ENCODE measurements at places on chromosomes 16 and 17.
A peak's percentile ranks its signal among the peaks of the same experiment; 100 is the strongest.

DNA sequence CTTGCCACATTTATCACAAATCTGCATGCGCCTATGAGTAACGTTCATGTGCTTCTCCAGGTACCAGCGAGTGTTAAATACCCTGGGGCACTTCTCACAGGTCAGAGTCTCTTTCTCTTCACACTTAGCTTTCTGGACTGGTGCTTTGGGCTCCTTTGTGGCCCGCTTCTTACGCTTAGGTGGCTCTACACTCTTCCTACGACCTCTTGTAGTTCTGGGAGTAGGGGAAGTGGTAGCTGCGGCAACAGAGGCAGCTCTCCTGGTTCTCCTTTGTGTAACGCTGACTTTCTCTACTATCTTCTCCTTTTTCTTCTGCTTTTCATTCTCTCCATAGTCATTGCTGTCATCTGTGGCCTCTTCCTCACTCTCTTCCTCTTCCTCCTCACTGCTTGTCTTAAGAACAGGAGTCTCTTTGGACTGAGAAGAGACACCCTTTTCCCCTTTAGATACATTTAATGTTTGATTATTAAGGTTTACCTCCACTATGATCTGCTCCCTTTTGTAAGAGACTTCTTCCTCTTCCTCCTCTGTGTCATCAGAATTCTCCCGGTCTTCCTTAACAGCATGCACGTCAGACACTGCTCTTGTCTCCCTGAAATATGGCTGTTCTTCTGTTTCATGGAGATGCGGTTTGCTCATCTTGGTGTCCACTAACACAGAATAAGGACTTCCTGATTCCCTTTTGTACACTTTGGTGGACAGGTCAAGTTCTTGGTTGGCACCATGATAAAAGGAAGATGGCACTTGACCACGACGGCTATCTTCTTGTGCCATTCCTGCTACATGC lies 45.0 kb downstream of the ZNF652 start:
- peak; percentile 84 for DNase-seq

- no peak for DNase-seq
Measured at GRCh38 chr16:53848950-53849349, 145.0 kb downstream of the FTO start.

DNA sequence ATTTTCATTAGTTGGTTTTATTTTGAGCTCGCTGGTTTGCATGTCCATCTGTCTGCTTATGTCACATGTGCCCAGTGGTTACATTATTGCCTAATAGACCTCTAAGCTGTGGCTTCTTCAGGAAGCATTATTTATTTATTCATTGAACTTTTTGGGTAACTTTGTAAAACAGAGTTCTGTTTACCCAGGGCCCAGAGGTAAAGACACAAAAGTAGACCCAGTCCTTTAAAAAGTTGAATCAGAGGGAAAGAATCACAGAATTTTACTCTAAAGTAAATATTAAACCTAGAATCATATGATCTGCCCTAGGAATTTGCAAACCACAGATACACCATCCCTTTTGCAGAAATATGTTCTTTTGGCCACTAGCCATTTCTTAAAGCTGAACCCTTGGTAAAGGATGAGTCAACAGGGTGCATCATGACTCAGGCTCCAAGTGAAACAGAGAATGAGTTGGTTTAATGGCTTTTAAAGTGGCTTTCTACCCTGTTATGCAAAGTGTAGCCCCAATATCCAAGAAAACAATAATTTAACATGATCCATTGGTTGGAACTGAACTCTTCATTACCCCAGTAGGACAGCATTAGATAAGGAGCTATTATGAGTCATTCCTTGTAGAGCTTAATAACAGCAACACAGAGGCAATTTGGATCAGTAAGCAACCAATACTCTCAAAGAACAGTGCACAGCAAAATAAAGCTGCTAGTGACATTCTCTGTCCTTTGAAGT lies 236.3 kb downstream of the KCNJ2 start:
- peak; percentile 91 for DNase-seq

- DNase-seq, result no peak
Measured at GRCh38 chr16:57479205-57479975, 6.9 kb downstream of the DOK4 start.

DNA sequence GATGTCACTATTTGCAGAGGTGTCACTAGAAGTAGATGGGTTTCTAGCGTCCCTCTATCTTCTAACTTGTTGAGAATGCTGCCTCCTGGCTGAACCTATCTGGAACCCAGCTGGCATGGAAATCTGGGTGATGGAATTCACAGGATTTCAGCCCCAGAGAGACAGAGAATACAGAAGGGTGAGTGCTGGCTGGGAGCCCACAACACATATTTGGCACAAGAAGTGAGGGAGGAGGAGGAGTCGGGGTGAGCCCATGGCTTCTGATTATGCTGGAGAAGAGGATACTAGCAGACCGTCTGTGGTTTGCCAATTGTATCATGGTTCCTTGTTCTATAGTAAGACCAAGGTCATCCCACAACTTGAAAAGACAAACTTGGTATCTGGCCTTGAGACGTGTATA lies 557.8 kb upstream of the SALL1 start:
- DNase-seq, result no peak

DNA sequence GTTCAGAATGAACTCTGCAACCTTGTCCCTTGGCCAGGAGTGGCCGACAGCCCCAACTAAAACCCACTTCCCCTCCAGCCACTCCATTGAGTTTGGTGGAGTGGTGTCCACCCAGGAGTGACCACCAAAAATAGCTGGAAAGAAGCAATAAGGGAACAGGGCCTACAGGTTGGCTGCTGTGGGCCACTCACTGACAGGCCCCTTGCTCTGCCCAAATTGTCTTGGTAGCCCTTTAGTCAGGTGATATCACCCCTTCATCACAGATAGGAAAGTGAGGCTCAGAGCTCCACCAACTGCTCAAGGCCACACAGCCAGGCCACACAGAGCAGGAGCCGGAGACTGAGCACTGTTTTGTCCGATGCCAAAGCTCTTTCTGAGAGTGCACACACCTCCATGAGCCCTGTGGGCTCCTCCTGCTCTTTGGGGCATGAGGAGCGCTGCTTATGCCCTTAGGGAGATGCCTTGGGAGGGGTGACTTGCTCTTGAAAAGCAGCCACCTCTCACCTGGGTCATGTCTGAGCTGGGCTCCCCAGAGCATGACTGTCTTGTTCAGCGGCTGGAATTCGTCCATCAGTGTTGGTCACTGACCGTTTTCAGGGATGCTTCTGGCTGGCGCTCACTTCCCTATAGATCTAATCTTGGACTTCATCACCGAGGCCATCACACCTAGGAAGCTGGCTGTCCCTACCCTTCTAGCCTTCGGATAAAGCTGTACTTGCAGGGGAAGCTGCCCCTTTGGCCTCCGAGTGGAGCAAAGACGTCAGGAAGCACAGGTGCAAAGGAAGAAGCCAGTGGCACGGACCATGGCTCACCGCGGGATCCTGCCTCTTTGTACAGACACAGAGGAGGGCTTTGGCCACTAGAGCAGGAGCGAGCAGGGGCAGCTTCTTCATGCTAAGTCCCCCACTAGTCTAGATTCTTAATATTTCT lies 186.0 kb upstream of the ZNF469 start:
- DNase-seq, result no peak

DNA sequence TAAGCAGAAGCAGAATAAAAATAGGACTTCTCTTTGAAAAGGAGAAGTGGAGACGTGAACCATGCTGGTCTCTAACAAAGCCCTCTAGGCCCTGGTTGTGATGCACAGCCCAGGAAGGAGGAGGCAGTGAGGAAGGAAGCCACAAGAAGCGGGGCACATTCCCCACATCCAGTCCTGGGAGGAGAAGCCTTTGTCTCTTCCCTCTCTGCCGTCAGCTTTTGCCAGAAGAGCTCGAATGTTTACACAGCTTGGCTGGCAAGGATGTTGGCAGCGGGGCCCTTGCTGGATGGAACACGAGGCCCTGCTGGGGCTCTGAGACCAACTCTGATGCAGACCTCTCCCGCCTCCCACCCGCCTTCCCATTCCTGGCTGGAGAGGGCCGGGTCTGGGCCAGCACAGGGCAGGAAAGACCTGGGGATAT lies 91.3 kb downstream of the MAF start:
- DNase-seq, result peak; percentile 86

DNA sequence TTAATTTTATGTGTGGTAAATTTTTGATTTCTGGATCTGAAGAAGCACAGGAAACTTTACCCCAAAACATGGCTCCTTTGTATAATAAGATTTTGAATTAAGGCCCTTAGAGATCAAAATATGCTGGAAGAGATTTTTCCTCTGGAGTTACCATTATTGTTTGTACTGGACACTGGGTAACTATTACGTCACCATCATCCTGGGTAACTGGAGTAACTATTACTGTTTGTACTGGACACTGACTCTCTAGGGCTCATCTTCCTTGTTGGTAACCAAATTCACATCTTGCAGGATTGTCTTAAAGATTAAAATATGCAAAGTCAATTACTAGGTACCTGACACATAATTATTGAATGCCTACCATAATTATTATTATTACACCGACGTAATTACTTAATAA lies 593.8 kb upstream of the GOT2 start:
- no peak for DNase-seq

DNA sequence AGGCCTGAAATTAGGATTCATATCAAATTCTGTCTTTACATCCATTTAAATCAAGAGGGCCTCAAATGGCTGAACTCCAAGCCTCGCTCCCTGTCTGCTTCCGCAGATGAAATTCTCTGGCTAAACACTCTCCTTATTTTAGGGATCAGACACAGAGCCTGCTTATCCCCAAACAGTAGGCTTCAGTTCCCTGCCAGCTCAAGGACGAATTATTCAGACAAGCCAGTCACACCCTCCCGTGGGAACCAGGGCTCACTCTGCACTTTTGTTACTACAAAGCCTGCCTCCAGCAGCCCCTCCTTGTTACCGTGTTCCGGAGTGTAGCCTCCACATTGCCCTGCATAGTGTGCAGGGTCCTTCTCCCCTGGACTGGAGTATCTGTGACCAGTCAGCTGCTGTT lies 46.6 kb upstream of the LCMT1 start:
- DNase-seq, result no peak

DNA sequence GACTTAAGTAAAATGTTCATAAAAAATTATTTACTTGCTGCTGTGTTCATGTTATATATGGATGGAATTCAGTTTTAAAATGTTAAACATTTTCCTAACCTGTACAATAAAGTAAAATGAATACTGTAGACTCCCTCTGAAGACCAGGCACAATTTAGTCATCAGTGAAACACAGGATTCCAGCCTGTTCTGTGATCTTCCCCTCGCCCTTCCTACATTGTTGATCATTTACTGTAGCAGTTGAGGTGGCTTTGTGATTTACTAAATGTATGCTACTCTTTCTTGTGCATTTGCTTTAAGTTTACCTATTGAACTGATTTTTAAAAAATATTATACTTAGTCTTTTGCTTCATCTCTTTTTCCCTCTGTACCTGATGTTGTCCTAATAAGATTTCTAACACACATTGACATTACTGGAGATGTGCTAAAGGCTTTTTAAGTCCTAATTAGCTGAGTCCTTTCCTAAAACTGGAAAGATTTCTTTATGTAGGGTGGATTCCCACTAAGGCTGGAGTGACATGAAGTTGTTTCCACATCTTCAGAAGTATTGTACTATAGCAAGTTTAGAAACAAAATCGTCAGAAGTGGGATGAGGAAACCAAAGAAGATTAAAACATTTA lies 38.1 kb downstream of the PHKB start:
- no peak for DNase-seq

DNA sequence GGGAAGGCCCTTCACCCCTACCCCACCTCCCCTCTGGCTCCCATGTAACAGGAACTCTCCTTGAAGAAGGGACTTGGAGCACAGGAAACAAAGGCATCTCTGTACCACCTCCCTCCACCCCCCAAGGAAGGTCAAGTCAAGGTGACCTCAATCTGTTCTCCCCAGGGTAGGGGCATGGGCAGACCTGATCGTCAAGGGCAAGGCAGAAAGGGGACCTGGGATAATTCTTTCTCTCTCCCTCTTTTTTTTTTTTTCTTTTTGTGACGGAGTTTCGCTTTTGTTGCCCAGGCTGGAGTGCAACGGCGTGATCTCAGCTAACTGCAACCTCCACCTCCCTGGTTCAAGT lies 4.3 kb upstream of the STAT5A start:
- DNase-seq, result no peak

DNA sequence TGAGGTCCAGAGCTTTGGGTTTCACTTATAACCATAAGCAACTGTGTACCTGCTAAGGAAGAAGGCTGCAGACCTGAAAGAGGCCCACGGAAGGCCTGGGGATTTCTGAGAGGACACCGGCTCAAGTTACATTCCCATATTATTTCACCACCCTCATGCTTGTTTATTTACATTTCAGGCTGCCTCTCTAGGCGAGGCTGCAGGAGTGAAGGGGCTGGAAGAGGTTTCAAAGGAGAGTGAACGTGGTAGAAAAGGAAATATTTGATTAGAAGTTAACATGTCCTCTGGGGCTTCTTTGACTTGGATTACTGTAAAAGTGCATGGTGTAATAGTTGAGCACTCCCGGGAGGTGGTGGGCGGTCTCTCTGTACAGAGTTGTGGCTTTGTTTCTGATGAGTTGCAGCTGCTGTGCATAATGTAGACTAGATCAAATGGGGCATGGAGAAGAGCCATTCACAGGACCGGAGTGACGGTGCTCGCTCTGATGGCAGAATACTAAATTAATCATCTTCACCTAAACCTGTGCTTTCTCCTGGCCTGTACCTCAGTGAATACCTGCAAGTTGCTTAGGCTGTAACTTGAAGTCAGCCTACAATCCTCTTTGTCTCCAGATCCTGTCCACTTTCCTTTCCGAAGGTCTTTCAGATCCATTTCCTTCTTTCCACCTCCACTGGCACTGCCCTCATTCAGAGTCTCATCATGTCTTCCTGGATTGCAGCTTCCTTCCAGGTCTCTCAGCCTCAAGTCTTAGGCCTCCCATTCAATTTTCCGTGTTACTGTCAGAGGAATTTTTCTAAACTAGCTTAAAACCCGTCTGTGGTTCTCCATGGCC lies 1.9 kb upstream of the CPD start:
- peak; percentile 10 for DNase-seq

GRCh38 chr16:23535901-23536300 lies 21.2 kb downstream of the EARS2 start:
- no peak for DNase-seq

- no peak for DNase-seq
Measured at GRCh38 chr17:33972763-33973162, 282.3 kb upstream of the CCL2 start.

GRCh38 chr17:3982541-3983017 lies 18.3 kb upstream of the ATP2A3 start:
- DNase-seq, result no peak

DNA sequence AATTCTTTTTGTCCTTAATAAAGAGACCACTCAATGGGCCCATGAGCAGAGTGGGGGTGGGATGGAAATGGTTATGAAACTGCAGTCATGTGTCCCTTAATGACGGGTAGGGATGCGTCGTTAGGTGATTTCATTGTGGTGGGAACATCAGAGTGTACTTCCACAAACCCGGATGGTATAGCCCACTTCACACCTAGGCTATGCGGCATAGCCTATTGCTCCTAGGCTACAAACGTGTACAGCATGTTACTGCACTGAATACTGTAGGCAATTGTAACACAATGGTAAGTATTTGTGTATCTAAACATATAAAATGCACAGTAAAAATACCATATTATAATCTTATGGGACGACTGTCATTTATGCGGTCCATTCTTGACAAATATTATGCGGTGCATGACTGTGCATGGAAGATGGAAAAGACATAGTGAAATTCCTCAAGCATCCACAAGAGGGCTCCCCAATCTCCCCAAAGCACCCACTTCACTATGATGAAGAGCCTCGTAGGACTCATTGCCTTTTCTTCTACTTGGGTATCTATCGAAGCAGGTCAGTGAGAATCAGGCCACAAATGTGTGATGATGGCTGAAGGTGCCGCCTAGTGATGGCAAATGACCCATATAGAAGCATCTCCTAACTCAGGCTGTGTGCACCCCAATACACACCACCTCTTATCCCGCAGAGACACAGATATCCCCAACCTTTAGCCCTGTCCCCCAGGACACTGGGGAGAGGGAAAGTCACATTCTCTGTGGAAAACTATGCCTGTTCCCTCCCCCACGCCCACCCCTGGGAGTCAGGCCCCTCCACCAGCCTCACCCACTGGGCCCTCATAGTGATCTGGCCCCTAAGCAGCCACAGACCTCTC lies 43.5 kb downstream of the TBX21 start:
- peak; percentile 44 for DNase-seq

Data from MV-4-11 (cell line).